Placental pericyte (primary cell): ENCODE measurements at places on chromosomes 11 and 22. TPM values are rescaled to one million over a fixed set of nuclear protein-coding genes. Genes with fewer than 3 reads are reported as not detected.

Gene HEPHL1
- 4.4 TPM in 1 of 2 replicates, not detected in the other for total RNA-seq

Gene HEPACAM
- under 0.01 TPM in 1 of 2 replicates, not detected in the other for total RNA-seq

Gene CTR9
- 19.0 and 24.3 TPM in 2 replicates for total RNA-seq

Gene SH3BP1
- 11.7 and 13.8 TPM in 2 replicates for total RNA-seq

Gene LPXN
- total RNA-seq = 30.6 and 137 TPM in 2 replicates

Gene P4HA3
- total RNA-seq = 8.8 and 11.3 TPM in 2 replicates

Gene GLYAT
- total RNA-seq = not detected in 2 replicates

Gene SGSM1
- not detected in 2 replicates for total RNA-seq

Gene C1QTNF4
- 0.14 and 0.22 TPM in 2 replicates for total RNA-seq

Gene MRGPRX3
- 0.14 TPM in 1 of 2 replicates, not detected in the other for total RNA-seq

Gene DCHS1
- 21.0 and 44.0 TPM in 2 replicates for total RNA-seq

Gene ZNF280B
- total RNA-seq = 1.6 and 2.0 TPM in 2 replicates
